ENCODE measurements at places on chromosomes 6 and 20.

GRCh38 chr20:50743087-50743486, 11.7 kb downstream of the PARD6B start:
- no peak for DNase-seq

DNA sequence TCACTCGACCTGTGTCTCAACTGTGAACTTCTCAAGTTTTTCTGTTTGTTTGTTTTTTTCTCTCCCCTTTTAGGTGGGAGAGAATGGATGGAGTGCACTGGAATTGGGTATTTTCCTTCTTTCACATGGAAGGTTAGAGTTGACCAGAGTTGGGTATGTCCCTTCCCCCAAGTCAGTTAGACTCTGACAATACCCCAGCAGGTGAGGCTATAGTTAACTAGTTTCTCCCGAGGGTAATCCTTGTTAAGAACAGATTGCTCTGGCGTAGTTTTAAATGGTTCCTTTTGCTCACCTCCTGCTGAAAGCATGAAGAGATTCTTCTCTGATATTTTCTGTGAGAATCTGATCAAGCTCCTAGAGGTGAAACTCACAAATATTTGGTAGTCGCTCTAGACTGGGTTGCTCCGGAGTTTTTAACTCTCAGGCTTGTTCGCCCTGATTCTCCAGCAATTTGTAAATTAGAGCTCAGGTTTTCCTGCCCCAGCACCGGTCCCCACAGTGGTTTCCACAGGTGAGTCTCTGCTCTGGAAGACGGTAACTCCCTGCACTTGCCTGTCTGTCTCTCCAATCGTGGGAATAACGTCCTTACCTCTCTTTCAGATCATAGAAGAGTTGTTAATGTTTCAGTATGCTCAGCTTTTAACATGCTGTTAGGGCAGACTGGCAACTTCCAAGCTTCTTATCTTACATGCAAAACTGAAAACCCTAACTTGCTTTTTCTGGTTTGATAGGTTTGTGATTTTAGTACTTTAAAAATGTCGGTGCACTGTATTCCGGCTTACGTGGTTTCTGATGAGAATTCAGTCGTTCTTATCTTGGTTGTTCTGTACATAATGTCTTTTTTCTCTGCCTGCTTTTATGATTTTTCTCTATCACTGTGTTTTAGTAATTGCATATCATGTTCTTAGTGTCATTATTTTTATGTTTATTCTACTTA, 111.2 kb upstream of the HIVEP1 start:
- DNase-seq = no peak

DNA sequence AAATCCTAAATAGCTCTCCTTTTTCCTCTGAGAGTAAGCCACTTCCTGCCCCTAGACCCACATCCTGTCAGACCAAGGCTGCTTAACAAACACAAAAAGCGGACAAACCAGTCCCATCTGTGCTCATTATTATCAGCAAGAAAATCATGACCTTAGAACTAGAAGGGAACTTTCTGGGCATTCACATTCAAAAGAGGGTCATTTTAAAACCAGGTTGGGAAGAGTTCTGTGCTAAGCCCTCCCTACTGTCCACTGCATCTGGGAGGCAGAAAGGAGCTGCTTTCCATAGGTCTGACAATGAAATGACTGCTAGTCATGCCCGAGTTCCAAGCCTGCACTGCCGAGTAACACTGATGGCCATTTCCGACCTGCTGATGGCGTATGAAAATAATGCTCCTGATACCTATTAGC, 15.4 kb downstream of the EZR start:
- DNase-seq = no peak

- DNase-seq = no peak
Measured at GRCh38 chr20:10699489-10699888, 25.7 kb upstream of the JAG1 start.

- no peak for DNase-seq
Measured at GRCh38 chr20:50565871-50566270, 55.7 kb downstream of the PTPN1 start.

GRCh38 chr6:26394289-26394688, 7.8 kb upstream of the BTN3A1 start:
- DNase-seq = no peak

- DNase-seq = no peak
Measured at GRCh38 chr6:24376871-24377270, 19.0 kb upstream of the DCDC2 start.

- DNase-seq = no peak
Measured at GRCh38 chr6:37131104-37131959, 38.6 kb upstream of the PIM1 start.

DNA sequence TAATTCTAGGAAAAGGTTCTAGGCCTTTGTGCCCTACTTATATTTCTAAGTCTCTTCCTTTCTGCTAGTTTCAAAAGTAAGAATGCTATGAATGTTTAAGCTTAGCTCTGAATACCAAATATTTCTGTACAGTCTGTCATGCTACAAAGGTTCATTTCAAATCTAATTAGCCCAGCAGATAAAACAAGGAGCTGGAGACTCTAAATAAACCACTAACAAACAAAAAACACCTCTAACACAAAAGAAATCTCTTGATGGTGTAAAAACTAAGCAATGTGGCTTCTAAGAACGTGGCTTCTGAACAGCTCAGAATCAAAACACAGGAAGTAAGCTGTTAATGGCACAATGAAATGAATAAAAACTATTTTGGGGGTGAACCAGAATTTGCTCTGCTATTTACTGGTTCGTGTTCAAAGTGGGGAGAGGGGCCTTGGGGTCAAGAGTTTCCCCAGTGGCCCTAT, 198.3 kb downstream of the BCAS1 start:
- no peak for DNase-seq

- DNase-seq = no peak
Measured at GRCh38 chr6:12403947-12404647, 113.9 kb downstream of the EDN1 start.

DNA sequence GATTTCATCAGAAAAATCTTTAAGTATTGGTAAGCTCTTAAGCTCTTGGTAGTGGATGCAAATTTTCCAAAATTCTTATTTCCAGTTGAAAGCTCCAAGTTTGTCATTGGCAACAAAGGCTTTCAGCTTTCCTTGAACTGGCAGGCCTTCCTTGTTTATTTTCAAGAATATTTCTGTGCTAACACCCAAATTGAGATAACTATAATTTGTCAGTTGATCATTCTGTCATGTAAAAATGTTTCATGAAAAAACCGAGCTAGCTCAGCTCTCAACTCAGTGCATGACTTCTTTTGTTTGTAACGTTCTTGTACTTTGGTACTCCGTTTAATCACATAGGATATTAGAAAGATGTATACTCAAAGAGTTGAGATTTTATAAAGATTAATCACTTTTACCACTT, 38.9 kb upstream of the CALHM6 start:
- DNase-seq = no peak

DNA sequence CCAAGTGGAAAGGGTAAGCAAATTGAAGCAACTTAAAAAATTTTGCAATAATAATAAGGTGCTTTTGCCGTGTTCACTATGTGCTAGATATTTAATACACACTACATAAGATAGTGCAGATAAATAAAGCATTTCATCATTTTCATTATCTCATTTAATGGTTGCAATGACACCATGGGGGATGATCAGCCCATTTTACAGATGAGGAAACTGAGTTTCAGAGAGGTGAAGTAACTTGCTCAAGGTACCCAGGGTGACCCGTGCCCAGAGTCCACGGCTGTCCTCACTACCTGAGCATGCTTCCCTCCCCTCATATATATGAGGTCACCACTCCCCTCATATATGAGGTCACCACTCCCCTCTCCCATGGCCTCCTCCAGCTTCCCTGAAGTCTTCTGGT, 7.5 kb upstream of the KCNK5 start:
- no peak for DNase-seq

DNA sequence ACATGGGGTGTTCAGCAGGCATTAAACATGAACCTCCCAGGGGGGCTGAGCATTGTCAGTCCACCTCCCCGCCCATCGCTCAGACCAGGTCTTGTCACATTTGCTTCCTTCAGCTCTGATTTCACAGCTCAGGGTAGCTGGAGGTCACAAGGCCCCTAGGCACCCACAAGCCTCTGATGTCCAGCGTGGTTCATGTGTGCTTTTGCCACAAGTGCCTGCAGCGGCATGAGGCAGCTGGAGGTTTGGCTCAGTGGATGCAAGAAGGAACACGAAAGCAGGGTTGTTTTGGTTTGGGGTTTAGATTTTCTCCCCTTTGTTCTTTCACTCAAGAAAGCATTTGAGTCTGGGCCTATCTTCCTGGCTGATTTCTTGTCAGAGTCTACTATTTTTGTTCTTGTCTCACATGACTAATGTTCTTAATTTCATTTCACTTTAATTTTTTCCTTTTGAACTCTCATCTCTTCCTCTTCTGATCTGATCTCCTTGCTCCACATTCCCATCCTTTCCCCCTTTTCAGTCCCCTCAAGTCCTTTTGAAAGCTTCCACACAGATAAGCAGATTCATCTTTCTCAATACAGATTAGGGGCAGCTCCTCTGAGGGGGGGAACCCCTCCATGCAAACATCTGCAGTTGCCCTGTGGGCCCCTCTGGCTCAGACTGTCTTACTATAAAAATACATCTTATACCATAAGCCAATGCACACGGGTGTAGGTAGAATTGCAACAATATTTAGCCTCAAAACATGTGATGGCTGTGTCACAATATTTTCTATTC, 68.1 kb upstream of the CEP85L start:
- no peak for DNase-seq

DNA sequence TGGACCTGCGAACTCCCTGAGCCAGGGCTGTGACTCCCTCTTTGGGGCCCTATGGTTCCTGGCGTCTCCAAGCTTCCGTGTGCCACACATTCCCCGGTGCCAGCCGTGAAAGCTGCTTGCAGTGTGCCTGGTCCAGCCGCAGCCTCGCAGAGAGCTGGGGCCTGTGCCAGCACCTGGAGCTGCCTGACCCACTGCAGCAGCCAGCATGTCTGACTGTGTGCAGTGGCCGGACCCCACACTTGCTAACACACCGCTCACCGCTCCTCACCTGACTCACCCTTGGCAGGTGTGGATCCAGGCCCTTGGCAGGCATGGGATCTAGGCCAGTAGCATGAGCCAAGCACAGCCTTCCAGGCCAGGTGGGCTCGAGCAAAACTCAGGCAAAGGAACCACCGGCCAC, 227.5 kb downstream of the OTOR start:
- DNase-seq = no peak

GRCh38 chr20:36432096-36432495, 109.2 kb upstream of the MYL9 start:
- DNase-seq = no peak

- DNase-seq = no peak
Measured at GRCh38 chr6:132811276-132811675, 3.1 kb upstream of the RPS12 start.

GRCh38 chr6:53673162-53673727, 7.7 kb upstream of the KLHL31 start:
- no peak for DNase-seq

DNA sequence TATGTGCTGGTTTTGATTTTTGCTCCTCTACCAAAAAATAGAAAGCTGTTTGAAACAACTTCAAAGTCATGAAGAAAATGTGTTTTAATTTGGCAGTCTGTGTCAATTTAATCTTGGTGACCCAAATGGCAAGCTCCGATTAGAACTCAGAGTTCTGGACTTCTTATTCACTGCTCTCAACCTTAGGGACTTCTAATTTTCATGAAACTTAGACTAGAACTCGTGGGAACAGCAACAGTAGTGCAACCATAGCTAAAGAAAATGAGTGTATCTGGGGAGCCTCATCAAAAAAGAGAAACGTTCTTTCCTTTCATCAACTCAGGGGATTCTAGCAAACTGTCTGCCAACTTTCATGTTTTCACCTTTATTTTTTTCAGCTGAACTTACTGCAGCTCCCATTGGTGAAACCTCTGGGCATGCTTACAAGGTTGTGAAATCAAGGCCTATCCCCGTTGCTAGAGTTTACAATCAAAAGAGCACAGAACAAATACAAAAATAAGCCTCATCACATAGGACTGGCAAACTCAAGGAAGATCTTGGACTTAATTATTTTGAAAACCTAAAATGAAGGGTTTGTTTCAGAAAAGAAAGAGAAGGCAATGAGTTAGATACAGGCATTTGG, 114.0 kb upstream of the HSF2 start:
- no peak for DNase-seq

GRCh38 chr20:63114006-63114692, 101.8 kb downstream of the YTHDF1 start:
- DNase-seq = no peak

DNA sequence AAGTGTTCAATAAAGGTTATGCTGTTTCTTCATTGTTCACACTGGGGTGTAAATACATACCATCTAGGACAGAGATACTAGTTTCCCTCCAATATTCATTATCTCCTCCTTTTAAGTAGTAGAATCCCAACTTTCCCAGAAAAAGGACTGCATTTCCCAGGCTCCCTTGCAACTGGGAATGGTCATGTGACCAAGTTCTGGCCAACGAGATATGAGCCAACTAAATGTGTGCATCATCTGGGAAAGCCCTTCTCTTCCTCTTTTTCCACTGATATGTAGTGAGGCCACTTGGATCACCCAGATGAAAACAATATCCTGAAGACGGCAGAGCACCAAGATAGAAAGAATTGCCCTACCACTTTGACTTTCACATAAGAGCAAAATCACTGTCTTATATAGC, 97.9 kb upstream of the PTPRT start:
- DNase-seq = no peak

- no peak for DNase-seq
Measured at GRCh38 chr6:109351231-109352130, 30.8 kb downstream of the CD164 start.

DNA sequence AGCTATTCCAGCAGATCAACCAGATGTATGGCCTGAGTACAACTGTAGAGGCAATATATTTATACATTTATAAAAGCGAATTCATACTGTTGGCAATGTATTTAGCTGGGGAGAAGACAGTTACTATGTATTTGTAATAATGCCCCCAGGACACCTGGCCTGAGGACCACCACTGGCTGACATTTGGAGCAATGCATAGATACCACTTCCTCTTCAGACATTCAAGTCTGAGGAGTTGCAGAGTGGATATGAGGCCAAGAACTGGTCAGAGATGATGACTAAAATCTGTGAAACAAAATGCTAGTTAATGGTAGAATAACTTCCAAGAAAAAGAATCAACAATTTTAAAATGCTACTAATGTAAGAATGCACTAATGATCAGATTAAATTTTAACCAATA, 462.3 kb downstream of the CDC5L start:
- no peak for DNase-seq

DNA sequence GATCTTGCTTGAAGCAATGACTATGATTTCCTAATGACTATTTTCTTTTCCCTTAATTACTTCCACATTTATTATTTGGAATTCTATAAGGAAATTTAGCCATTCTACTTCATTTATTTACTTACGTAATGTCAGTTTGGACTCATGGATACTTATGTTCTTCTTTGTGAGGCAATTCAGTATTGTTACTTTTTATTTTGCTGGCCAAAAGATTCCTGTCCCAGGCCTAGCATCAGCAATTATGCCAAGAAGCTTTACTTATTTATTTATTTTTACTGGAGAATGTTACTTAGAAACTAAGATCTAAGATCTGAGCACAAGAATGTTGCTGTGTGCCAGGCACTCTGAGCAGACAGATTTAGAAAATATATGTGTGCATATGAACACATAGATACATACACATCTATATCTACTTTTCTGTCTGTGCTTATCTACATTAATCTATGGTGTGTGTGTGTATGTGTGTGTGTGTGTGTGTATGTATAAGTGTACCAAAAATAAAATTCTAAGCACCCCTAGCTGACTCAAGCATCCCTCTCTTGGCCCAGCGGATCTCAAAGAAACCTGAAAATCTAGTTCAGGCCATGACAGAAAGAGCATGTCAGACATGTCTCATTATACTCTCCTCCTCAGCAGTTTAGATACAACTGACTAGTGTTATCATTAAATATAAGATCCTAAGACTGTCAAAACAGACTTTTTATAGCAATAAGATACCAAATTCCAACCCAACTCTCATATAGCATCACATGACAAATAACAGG, 640.0 kb upstream of the GJE1 start:
- no peak for DNase-seq

- DNase-seq = no peak
Measured at GRCh38 chr6:137080711-137081110, 35.9 kb upstream of the IL20RA start.

Measured in HEK293T (cell line).